ENCODE measurements at places on chromosomes 5 and 9. TPM values are rescaled to one million over a fixed set of nuclear protein-coding genes. Genes with fewer than 3 reads are reported as not detected.
A peak's percentile ranks its signal among the peaks of the same experiment; 100 is the strongest.

DNA sequence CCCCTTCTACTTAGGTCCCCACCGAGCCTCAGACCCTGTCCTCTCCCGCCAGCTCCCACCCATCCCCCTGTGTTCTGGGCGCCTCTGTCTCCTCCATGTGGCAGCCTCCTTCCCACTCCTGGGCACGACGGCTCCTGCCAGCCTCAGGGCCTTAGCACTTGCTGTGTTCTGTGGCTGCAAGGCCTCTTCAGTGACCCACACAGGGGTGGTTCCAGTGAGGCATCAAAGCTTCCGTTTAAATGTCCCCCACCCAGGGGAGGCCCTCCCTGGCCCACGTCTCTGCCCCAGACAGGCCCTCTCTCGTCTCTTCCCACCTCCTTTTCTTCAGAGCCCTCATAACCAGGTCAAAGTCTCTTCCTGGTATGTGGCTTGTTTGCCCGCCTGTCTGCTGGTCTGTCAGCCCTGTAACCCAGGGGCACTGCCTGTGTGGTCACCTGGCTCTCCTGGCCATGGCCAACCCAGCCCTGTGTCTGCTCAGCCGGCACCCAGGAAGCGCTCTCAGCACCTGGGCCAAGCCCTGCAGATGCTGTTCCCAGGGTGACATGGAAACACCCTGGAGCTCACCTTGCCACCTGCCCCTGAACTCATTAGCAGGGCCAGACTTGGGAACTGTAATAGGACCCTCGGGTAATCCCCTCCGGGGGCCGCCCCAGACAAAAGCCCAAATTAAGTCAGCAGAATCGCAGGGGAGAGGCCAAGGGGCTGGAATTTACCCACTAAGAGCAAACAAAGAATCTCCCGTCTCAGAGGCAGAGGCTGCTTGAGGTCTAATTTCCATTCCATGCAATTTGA is 33.7 kb downstream of the LHX3 start:
- no peak for DNase-seq

DNA sequence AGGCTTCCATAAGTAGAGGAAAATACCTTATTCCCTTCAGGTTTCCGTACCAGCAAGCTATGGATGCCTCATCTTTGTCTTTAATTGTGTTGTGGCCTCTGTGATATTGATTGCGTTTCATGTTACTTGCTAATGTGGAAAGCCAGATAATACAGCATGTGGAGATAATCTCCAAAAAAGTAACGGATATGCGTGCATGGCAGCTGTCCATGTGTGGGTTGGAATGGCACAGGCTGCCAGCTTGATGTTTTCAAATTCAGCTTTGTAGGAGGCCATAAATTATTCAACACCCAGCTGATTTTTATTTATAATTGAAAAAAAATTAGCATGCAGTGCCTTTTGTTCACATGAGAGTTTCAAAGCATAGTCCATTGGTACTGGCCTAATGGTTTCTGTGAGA is 144.9 kb downstream of the GIN1 start:
- DNase-seq = peak; percentile 54

DNA sequence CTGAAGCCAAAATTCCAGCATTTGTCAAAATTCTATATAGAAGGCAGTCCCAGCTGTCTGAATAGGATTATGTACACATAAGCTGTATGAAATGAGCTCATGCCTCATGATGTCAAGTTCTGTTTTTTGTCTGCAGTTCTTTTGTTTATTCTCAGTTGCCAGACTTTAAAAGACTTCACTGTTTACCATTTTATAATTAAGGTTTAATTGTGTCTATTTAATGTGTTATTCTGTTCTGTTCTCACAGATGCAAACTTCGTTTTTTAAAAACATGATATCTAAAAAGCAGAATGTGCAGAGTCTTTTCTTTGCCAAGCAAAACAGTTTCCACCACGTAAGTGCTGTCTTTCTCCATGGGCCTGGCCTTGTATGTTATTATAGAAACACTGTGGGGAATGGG is 31.1 kb downstream of the ERAP1 start:
- DNase-seq = peak; percentile 57

DNA sequence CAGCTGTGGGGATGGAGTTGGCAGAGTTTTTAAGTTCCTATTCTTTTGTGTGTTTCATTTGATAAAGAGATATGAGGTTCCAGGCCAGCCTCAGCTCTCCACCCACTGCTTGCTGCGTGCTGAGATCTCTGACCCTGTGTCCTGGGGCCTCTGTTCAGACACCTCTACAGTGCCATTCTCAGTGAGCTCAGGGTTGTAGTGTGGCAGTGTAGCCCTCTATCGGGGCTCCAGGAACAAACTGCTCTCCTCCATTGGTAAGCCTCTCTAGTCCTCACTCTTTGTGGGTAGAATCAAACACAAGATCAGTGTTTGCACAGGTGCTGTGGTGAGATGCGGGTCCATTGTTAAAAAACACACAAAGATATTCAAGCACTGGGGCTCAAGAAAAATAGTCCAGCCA is 386.6 kb upstream of the RPS23 start:
- DNase-seq = no peak

DNA sequence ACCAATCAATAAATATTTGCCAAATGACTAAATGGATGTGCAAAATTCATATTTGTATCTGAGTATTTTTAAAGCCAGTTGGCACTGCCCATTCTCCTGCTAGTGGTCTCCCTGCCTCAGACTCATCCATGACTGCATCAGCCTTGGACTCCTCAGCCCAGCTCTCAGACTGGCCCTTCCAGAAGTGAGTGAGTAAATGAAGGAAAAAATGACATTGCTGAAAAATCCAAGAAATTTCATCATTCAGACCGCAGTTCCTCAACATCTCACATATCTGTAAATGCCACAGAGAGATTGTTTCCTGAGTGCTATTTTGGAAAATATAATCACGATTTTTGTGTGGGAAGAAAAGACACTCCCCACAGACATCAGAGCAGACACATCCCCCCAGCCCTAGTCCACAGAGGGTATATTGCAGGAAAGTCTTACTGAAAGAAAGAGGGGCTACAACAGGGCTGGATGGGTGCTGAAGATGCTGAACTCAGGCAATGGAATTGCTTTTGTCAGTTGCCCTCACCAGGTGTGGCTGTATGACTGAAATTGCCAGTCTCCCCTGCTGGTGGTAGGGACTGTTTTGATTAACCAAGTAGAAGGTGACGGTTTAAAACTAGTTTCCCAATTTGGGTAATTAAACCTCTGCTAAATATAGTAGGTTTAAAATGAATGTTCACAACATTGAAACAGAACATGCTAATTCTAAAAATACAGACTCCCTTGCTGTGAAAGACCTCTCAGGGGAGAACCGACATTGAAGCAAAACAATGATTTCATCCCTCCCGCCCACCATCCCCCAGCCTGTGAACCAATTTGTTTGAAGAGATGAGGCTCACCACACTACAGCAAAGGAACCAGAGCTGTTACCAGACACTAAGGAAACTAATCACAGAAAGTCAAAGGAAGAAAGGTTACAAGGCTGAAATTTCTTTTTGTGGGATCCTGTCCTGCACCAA is 158.8 kb downstream of the DEPDC1B start:
- DNase-seq = no peak

EDIL3 gene
- 28.8 TPM for total RNA-seq

IFNA2 gene
- not detected for total RNA-seq

DNA sequence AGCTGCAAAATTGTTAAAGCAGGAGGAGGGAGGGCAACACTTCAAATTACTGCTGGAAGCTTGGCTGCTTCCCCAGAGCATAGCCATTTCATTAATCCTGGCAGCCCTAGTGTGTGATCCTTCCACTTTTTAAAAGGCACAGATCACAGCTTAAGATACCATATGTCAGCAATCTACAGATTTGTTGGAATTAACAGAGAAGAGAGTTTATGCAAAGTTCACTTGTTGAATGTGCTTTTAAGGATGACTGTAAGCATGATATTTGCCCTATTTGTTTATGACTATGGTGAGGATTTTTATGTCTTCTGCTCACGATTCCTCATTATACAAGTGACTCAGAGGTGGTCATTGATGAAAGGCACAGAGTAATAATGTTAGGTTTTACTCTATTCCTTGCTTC is 156.0 kb upstream of the CDKN2B start:
- no peak for DNase-seq

GRCh38 chr5:175542232-175542965 is 64.0 kb downstream of the SFXN1 start:
- no peak for DNase-seq

- no peak for DNase-seq
These were observed 76.0 kb upstream of the PIP5K1B start for GRCh38 chr9:68629042-68629441.

- DNase-seq = no peak
These were observed 376.1 kb downstream of the BRINP1 start for GRCh38 chr9:118992813-118993794.

DNA sequence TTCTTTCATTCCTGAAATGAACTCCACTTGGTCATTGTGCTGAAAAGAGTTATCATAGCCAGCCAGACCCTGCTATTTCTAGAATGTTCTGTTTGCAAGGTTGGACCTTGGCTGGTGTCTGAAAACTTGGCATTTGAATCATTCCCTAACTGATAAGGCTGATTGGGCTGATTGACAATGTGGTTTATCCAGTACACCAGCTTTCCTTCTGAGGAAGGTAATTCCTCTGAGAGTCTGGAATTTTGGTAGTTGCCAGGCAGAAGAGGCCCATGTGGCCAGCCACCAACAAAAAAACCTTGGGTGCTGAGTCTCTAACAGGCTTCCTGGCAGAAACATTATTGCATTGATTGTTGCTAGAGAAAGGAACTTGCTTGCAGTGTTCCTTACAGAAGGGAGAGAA is 15.3 kb downstream of the SEC61B start:
- DNase-seq = no peak

GRCh38 chr9:106596984-106597383 is 266.0 kb upstream of the ZNF462 start:
- DNase-seq = no peak

- DNase-seq = no peak
These were observed 36.4 kb upstream of the UBQLN1 start for GRCh38 chr9:83744206-83744605.

GRCh38 chr5:14715481-14715880 is 51.0 kb downstream of the OTULIN start:
- no peak for DNase-seq

DNA sequence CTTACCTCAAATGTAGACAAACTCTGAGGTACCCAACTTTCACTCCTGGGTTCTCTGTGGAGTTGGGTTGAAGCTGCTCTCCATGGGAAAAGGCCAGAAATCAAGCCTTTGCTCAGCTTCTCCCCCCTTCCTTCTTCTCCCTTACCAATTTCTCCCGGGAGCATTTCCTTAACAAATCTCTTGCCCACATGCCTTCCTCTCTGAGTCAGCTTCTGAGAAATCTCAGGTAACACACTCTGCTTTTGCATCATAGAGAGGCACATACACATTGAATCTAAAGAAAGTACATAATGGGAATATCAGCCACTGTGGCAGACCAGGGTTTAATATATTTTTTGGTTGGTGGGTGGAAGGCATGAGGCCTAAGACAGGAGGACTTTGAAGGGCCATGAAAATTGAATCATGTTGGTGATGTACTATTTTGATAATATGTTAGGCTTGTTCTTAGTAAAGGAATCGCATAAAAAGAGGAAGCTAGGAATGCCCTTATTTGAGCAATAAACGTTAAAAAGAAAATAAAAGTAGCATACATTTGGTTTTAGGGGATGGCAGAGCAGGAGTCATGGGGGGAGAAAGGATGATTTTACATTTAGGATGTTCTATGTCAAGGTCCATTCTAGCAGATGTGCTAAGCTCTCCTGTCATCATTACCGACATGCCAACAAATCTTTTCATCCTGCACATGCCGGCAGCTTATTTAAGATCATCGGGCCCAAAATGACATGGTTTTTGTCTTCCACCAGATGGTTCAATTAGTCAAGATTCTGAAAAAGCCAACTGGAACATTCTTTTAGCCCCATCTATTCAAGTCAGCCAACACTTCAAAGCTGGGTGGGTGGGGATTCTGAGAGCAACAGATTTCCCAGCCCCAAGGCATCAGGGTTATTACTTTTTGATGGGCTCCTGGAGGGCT is 199.5 kb upstream of the CLINT1 start:
- DNase-seq = no peak

DNA sequence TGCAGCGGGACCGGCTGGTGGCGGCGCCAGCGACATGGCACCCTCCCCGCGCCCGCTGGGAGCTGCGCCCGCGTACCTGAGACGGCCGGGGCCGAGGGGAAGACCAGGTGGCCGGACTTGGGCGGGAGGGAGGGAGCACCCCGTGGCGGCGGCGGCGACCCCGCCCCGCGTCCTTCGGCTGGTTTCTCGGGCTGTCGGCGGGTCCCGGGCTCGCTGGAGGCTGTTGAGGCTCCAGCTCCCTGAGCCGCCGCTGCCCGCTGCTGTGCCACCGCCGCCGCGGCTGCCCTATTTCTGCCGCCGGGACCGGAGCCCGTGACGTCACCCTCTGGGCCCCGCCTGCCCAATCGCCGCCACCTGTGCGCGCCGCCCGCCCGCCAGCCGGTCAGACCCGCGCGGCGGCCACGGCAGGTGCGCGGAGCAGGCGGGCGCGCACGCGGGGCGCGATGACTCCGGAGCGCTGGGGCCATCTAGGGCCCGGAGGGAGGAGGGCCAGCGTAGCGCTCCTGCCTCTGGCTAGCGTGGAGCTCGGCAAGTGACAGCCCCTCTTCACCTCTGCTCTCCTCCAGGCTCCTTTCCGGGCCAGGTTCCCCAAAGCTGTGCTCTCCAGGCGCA is at the start of gene FSTL4:
Gene FSTL4 (minus strand): TSS at position 293 of the 612 bp plus-strand sequence.
- DNase-seq = no peak

DNA sequence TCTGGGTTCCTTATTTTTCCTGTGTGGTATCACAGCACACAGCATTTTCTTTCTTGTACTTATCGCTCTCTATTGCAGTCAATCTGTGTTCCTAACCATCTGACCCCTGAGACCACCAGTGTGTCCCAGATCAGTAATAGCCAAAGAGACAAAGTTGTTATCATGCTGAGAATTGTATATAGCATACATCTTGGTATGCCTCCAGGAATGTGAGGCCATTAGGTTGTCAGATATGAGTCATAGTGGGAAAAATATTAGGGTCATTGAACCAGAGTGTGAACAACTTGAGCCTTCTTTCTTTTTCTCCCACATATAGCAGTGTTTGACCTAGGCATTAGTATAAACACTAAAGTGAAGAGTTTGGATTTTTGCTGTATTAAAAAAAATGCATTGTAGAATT is 106.3 kb downstream of the NDUFAF2 start:
- DNase-seq = peak; percentile 83

GRCh38 chr9:110846215-110846614 is 177.6 kb downstream of the MUSK start:
- DNase-seq = no peak

FOXI1 gene
- not detected for total RNA-seq

DNA sequence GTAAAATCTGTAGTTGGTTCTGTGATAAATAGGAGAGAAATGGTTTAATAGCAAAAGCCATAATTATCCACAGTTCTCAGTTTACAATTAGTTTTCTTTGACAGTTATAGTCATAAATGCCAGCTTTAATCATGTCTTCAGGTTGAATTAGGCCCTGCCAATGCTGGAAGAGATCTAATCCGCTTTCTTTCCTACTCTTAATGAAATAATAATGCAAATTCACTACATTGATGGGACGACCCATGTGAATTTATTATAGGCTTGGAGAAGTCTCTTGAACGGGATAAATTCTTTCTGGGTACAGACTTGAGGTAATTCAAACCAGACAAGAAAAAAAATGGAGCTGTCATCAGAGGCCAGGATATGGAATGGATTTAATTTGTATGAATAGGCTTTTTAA is 950.4 kb downstream of the EFNA5 start:
- no peak for DNase-seq
